Activated gamma-delta T cell (primary cell): ENCODE measurements at places on chromosomes 7 and 10.

GRCh38 chr10:25912866-25913265 lies 21.2 kb upstream of the MYO3A start:
- no peak for DNase-seq

- DNase-seq = no peak
Observed at GRCh38 chr7:74586258-74587175, 71.0 kb upstream of the GTF2I start.

GRCh38 chr10:133269367-133269766 lies 7.3 kb downstream of the ADAM8 start:
- DNase-seq = no peak

GRCh38 chr10:100485366-100485765 lies 22.6 kb downstream of the WNT8B start:
- no peak for DNase-seq

- no peak for DNase-seq
Observed at GRCh38 chr7:86958380-86958779, 101.1 kb downstream of the ELAPOR2 start.

GRCh38 chr7:43674559-43675436 lies 54.5 kb downstream of the COA1 start:
- DNase-seq = no peak

DNA sequence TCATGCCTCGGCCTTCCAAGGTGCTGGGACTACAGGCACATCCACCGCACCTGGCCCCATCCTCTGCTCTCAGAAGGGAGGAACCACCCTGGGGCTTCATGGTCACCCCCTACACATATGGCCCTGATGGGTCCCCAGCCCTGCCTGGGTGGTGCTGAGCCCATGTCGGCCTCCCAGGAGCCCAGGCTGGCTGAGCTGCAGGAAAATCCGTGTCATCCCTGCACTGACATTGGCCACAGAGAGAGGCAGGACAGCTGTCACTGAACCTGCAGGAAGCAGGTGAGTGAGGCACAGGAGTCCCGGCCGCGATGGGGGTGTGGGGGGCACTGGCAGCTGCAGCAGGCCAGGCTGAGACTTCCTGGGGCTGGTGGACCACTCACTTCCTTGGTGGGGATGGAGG lies 8.0 kb downstream of the GRIFIN start:
- no peak for DNase-seq

DNA sequence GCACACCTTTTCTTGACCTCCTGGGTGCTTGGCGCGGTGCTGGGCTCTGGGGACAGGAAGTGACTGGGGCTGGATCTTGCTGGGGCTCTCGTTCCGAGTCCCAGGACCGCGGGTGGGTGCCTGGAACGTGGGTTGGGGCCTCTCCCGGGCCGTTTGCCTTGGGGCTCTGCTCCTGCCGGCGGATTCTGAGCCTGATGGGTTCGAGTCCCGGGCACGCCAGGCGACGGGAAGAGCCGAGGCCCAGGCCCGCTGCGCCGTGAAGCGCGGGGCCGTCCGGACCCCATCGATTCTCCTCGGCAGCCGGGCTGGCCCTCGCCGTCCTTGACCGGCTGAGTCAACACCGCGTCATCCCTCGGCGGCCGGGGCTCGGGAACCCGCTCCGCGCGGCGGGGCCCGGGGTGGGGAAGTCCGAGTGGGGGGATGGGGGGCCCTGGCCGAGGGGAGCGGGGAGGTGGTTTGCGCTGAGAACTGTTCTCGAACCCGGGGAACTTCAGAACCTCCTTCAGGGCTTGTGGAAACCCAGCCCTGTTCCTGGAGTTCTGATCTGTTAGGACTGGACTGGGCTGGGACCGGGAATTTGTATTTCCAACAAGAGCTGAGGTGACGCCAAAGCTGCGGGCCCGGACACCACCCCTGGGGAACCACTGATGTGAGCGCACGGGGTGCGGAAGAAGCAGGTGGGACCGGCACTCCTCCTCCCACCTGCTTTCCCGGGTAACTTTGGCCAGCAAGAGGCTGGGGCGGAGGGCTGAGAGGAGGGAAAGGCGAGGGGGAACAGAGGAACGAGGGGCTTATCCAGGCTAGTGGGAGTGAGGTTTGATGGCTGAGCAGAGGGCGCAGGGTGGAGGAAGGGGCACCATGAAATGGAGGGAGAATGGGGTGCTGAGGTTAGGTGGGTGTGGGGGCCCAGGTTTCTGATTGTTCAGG lies 6.2 kb downstream of the HHEX start:
- no peak for DNase-seq

GRCh38 chr7:112082306-112082705 lies 123.9 kb downstream of the DOCK4 start:
- DNase-seq = no peak

DNA sequence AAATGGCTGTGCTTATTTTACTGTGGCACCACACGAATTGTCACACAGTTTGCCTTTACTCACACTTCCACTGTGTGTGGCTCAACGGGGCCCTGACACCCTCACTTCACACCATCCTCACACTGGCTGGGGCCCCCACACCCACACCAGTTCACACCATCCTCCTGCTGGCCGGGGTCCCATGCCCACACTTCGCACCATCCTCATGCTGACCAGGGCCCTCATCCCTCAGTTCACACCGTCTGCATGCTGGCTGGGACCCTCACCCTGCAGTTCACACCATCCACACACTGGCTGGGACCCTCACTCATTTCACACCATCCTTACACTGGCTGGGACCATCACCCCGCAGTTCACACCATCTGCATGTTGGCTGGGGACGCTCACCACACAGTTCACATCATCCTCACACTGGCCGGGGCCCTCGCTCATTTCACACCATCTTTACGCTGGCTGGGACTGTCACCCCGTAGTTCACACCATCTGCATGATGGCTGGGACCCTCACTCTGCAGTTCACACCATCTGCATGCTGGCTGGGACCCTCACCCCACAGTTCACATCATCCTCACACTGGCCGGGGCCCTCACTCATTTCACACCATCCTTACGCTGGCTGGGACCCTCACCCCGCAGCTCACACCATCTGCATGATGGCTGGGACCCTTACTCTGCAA lies 36.0 kb downstream of the BRI3 start:
- no peak for DNase-seq

DNA sequence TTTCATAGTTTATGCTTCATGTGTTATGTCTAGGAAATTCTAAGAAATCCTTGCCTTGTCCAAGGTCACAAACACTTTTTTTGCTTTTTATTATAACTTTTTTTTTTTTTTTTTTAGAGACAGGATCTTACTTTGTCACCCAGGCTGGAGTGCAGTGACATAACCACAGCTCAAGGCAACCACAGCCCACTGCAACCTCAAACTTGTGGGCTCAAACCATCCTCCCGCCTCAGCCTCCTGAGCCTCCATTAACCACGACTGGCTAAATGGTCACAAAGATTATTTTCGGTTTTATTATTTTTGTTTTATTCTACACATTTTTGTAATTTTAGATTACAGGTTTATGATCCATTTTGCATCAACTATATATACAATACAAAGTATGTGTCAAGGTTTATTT lies 7.1 kb upstream of the FAM204A start:
- no peak for DNase-seq

- DNase-seq = no peak
Observed at GRCh38 chr7:70143075-70144044, 545.1 kb downstream of the AUTS2 start.

- no peak for DNase-seq
Observed at GRCh38 chr7:132226046-132226956, 350.0 kb downstream of the PLXNA4 start.

DNA sequence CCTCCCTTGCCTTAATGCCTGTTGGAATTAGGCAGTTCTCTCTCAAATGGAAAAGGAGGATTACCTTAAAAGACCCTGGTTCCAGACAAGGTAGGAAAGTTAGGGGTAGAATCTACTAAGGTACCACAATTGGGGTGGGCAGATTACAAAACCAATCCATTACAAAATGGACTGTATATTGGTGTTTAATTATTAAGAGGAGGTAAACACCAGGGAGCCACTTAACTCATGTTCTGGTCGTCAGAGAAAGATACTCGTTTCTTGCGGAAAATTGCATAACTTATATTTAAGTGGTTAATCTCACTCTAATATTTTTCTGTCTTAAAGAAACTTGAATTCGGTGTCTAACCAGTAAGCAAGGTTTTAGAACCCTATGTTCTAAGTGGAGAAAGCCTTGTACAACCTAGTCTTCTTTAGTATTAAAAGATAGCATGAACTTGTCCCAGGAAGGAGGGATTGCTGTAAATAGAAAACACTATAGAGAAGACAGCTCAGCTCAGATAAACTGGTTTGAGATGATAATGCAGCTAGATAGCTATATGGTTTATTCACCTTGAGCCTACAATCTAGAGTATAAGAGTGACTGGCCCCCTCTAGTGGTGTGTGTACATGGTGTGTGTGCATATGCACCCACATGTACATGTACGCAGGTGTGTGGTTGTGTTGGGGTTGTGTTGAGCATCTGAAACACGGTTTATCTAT lies 58.0 kb upstream of the STRIP2 start:
- no peak for DNase-seq

DNA sequence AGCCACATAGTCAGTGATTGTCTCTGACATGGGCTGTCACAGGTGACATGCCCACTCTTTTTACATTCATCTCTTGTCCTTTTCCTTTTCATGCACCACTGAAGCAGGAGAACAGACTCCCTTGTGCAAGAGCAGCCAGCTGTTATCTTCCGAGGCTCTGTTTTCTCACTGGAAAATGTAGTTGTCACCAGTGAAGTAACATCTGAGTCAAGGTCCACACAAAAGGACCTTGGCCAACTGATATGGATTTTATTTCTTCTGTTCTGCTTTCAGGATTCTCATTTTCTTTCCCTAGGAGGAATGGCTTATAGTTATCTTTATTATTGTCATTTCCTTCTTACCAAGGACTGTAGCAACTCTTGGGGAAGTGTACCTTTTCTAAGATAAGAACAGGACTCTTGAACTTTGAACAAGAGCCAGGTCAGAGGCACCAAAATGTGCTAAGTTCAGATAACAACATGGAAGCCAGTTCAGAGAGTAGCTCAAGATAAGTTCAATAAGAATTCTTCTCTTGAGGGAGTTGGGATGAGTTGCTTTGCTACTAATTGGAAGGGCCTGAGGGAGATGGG lies 22.7 kb downstream of the AVPI1 start:
- no peak for DNase-seq

DNA sequence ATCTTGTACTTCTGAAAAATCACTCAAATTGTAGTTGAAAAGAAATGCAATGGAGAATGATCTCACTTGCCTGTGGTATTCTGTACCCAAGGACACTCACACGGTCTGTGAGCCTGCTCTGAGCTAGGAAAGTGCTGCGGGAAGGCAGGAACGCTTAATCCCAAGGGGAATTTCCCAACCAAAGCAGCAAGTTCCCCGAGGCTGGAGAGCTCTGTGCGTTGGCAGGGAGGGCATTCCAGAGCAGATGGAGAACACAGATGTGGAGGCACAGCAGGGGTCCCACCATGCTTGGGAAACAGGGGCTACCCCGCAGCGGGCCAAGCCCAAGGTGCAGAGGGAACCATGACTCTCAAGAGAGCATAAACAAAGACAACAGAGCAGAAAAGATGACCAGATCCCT lies 13.6 kb downstream of the SVIL start:
- DNase-seq = no peak

- no peak for DNase-seq
Observed at GRCh38 chr7:112788778-112789343, 1.3 kb downstream of the TMEM168 start.

DNA sequence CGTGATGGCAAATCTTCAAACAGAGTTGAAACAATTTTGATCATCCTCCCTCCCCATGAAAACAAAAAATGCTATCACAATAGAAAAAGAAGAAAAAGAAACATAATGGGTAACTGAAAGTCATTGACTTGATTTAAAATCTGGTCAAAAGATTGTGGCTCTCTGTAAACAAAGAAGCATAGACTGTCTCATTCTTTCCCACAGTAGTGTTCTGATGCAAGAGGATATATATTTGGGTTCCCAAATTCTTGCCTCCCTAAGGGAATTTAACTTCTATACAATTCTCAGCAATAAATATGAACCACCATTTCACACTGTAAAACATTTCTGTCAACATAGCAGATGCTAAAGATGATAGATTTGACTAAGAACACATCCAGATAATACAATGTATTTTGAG lies 32.8 kb upstream of the MEOX2 start:
- no peak for DNase-seq

DNA sequence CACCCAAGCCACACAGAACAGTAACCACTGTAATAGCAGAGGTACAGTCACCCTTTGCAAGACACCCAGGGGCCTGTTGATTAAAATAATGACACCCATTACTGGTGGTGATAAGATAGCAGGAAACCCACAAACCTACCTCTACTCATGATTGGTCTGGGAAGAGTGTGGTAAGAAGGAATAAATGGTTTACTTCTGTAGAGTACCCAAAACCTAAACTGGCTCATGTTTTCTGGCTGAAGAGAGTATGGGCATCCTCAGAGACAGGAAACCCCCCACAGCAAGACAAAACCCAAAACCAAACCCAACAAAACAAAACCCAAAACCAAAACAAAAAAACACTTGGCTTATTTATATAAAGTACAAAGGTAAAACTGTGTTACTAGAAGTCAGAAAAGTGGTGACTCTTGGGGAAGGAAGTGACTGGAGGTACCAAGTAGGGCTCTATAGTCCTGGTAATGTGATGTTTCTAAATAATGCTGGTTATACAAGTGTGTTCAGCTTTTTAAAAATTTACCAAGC lies 15.5 kb upstream of the DNAJB12 start:
- no peak for DNase-seq

DNA sequence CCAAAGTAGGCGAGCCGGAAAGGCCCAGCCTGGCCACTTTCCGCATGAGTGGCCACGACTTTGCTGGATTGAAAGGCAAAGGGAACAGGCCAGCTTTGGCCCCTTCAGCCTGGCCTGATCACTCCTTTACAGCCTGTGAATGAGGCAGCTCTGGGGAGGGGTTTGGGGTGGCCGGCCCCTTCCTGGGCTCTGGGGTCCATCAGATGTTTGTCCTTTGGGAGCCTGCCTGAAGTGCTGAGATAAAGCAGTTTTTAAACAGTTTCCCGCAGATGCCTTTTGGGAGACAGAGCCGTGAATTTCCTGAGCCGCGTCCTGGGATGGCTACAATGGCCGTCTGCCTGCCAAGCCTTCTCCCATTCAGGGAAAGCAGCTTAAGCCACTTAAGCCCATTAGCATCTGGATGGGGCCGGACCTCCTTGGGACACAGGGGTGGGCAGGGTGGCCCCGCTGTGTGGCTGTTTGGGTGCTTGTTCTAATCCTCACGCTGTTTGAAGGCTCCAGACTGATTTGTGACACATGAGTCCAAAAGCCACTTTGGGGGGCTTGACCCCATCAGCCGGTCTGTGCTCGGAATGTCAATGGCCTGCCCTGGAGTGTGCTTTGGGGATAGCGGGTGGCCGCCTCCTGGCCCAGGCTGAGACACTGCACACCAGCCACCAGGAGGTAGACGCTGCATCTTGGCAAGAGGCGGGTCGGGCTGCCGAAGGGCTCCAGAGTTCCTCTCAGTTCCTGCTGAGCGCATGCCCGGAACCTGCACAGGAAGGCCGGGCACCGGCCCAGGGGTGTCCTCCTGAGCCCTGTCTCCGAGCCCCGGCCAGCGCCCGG lies 38.9 kb downstream of the NKX6-2 start:
- DNase-seq = no peak

DNA sequence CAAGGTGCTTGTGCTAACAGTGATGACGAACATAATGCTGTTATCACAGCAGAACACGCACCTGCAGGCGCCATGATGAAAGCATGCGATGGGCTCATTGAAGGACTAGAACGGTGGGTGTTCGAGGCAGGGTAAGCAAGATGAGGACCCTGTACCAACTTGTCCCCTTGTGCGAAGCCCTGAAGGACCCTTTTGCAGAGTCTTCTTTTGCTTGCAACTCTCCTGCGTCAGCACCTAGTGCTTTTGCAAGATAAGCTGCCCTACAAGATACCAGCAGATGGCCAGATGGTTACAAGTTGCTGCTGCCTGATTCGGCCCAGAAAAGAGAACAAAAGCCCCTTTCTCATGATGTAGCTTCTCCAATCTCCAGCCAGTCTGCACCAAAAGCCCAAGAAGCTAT lies 4.2 kb upstream of the IL15RA start:
- no peak for DNase-seq
